ENCODE measurements at places on chromosomes 4 and X.

GRCh38 chr4:72295966-72296557 is 264.3 kb downstream of the NPFFR2 start:
- DNase-seq: peak; percentile 65

GRCh38 chrX:56130436-56130835 is 101.7 kb upstream of the KLF8 start:
- DNase-seq: no peak

- peak; percentile 95 for DNase-seq
Observed at GRCh38 chr4:141028024-141028529, 105.2 kb downstream of the RNF150 start.

GRCh38 chrX:105150557-105150956 is 69.9 kb downstream of the TEX13A start:
- DNase-seq: no peak

DNA sequence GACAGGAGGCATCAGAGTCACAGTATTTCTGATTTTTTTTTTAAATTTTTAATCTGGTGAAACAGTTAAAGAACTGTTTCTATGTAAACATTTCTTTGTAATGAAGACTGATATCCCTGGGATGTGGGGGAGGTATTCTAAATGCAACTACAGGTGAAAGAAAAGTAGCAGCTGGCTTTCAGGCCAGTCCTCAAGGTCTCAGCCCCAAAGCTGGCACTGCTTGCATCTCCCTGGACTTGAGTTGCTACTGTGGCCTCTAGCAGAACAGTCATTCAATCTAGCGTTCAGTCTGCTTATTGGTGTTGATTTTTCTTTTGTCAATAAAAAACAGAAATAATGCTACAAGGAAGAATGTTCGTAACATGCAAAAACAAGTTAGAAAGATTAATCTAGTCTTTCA is 4.9 kb downstream of the MBNL3 start:
- no peak for DNase-seq

GRCh38 chr4:172514011-172514410 is 654.6 kb upstream of the GALNT7 start:
- DNase-seq: no peak

GRCh38 chr4:1237981-1238675 is 10.8 kb downstream of the CTBP1 start:
- no peak for DNase-seq

- DNase-seq: no peak
Observed at GRCh38 chrX:46673620-46674359, 85.1 kb downstream of the SLC9A7 start.

Data from fibroblast of mammary gland (primary cell).